NCI-H2029 treated with DMSO at 0.1 percent for 48 hours (cell line): ENCODE measurements at places on chromosomes 6 and 20.

DNA sequence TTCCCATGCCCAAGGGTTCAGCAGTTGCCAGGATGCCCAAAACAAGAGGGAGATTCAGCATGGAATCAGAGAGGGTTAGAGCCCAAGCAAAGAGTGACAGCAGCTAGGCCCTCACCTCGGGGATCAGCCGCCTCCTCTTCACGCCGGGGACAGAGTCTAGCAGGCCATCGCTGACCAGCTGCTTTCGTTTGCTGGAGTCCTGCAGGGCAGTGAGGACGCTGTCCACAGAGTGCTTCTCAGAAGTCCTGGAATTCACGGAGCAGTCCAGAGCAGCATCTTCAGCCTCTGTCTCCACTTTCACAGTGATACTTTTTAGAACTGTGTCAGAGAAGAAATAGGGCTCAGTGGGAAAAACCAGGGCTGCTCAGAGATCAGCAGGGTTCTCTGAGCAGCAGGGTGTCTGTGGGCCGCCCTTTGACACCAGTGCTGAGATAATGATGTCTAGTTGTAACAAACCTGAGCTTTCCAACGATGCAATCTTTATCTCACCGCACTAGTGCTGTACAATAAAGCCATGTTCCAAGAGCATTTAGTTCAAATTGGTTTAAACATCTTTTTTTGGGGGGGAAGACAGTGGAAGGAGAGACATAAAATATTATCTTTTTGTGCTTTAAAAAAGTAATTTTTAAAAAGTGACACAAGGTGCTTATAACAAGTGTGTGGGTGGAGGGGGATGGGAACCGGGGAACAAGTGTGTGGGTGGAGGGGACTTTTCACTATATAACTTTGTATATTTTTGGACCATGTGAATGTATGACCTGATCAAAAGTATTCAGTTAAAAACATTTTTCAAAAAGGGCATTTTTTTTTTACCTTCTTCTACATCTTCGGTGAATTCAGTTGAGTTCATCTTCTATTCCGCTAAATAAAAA, 16.6 kb downstream of the BEND3 start:
- no peak for DNase-seq

DNA sequence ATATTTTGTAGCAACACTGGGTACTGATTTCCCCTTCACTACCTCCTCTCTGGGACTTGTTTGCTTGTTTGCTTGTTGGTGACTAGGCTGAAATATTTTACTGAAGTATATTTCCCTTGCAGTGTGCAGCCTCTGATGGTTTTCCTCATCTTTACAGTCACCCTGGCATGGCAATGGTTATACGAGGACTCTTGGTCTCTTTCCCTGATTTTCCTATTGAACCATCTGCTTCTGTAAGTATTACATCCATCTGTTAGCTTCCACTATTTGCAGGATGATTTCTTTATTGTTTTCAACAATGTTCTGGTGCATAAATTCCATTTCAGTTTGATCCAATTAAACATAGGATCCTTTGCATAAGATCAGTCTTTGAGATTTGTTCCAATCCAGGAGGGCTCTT, 465.1 kb downstream of the MEI4 start:
- no peak for DNase-seq

GRCh38 chr20:44931911-44932310, 22.1 kb downstream of the PABPC1L start:
- no peak for DNase-seq

- no peak for DNase-seq
Observed at GRCh38 chr20:23823111-23823510, 3.4 kb downstream of the CST2 start.

DNA sequence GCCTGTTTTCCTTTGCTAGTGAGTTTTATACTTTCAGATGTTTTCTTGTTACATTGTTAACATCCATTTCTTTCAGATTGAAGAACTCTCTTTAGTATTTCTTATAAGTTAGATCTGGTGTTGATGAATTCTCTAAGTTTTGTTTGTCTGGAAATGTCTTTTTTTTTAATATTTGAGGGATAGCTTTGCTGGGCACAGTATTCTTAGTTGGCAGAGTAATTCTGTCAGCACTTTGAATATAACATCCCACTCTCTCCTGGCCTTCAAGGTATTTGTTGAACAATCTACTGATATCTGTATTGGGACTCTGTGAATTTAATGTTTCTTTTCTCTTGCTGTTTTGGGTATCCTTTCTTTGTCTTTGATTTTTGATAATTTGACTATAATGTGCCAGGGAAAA, 79.4 kb upstream of the UST start:
- DNase-seq = no peak

DNA sequence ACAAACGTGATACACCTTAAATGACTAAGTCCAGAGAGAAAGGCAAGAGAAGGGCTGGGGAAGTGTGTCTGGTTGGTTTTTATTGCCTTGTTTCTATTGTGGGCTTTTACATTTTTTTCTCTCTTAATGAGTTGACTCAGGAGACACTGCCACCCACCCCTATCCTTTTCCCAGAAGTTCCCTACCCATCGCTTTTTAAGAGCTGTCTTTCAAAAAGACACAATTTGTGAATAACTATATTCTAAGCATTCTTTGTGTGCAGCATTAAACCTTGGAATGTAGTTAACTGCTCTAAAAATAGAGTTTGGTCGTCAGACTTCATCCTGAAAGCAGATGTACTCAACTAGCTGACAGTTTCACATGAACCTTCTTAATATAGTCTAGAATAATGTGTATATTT, 174.9 kb downstream of the ISM1 start:
- DNase-seq = no peak

- no peak for DNase-seq
Observed at GRCh38 chr6:108612852-108613251, 52.1 kb downstream of the FOXO3 start.

DNA sequence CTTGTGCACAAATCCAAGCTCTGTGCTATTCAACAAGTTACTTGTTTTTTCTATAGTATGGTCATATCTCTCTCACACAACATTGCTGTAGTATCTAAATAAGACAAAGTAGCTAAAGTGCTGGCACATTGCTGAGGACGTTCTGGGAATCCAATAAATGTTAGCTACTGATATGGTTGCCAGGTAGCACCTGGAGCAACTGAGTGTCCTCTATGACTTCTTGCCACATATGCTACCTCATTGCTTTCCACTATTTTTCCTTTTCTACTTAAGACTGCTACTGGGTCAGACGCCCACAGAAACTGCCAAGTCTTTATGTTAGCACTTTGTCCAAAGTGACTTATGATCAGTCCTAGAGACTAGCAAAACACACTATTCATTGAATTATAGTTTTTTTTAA, 85.3 kb downstream of the SYCP2 start:
- DNase-seq = no peak

DNA sequence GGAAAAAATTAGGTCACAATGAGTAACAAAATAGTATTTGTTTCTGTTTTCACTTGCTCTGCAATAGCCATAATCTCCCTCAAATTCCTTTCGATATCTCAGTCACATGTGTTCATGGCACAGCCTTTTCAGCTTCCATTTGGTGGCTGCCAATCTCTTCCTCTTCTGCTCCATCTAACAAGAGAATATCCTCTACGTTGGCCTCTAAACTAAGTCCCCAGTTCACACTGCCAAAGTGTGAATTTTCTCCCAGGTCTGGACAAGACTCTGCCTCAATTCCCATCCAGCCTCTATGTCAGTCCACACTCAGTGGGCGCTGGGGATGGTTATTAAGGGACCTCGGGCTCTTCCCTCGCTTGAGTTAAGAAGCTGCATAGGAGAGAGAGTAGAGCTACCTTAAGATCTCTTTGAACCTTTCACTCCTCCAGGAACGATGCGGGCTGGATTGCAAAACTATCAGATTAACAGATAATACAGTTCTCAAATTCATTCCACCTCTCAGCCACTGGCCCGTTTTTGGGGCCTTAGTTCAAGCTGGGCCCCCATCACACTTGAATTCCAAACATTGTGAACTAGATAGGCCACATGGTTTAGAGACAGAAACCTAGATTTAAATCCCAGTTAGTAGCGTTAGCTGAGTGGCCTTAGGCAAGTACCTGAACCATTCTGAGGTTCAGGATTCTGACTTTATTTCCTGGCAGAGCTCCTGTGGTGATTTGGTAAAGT, 250.2 kb upstream of the QKI start:
- DNase-seq = no peak

- DNase-seq = no peak
Observed at GRCh38 chr6:163728442-163729126, 314.1 kb downstream of the QKI start.

DNA sequence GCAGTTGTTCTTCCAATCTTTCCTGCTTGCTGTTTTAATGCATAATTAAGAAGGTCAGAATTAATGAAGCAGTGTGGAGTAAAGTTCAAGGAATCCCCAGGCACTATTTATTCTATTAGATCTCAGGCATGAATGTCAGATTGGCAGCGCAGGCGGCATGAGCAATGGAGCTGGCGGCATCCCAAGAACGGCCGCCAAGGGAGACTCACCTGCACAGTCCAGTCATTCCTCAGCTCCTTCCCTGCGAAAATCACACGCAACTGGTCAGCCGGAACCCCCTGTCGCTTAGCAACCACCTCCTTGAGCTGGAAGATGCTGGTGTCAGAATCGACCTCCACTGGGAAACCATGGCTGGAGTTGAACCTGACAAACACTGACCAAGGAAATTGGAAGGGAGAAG, 284.5 kb downstream of the PRKN start:
- peak; percentile 10 for DNase-seq

- DNase-seq = no peak
Observed at GRCh38 chr6:42720739-42721138, 1.7 kb downstream of the PRPH2 start.

GRCh38 chr6:30857112-30857511, 27.2 kb upstream of the DDR1 start:
- DNase-seq = no peak

GRCh38 chr6:12751694-12752325, 35.2 kb downstream of the PHACTR1 start:
- DNase-seq = no peak

GRCh38 chr6:34094474-34095135, 51.3 kb downstream of the GRM4 start:
- peak; percentile 85 for DNase-seq

DNA sequence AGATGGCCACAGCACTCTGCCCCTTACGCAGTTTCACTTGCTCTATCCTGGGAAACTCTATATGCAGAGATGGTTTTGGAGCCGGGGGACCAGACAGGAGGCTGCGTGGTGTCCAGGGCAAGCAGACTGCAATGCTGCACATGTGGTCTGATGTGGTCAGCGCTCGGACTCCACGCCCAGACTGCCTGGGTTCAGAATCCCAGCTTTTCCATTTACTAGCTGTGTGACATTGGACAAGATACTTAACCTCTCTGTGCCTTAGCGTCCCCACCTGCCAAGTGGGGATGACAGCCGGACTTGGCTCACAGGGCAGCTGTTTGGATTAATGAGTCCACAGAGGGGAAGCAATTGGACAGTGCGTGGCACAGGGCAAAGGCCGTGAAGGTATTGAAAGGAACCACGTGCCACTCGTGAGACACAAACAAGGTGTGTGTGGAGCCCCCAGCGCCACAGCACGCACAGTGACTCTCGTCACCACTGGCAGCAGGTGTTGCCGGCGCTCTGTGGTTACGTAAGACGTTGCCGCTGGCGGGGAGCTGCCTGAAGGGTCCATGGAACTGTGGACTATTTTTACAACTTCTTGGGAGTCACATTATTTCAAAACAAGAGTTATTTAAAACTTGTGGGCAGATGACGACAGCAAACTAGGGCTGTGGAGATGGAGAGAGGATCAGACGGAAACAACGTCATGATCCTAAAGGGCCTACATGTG, 201.4 kb downstream of the PREX1 start:
- no peak for DNase-seq

GRCh38 chr6:116564921-116565872, 6.1 kb upstream of the RWDD1 start:
- no peak for DNase-seq

- DNase-seq = peak; percentile 12
Observed at GRCh38 chr6:150314230-150315188, 54.3 kb upstream of the IYD start.

GRCh38 chr6:72040111-72040510, 153.8 kb downstream of the RIMS1 start:
- DNase-seq = no peak

DNA sequence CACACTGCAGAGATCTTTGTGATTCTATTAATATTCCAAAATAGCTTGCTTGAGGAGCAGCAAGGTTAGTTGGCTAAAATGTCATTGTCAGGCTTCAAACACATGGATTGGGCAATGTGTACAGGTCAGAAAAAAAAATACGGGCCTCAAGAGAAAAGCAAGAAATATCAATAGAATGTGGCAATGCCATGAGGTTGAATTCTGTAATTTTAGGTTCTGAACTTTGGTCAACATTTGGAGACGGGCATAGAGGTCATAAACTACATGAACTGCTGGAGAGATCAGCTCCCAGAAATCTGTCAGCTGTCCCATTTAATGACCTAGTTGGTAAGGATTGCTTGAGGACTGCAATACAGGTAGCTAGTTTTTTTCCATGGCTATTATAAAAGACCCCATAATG, 445.8 kb downstream of the HTR1B start:
- DNase-seq = no peak

DNA sequence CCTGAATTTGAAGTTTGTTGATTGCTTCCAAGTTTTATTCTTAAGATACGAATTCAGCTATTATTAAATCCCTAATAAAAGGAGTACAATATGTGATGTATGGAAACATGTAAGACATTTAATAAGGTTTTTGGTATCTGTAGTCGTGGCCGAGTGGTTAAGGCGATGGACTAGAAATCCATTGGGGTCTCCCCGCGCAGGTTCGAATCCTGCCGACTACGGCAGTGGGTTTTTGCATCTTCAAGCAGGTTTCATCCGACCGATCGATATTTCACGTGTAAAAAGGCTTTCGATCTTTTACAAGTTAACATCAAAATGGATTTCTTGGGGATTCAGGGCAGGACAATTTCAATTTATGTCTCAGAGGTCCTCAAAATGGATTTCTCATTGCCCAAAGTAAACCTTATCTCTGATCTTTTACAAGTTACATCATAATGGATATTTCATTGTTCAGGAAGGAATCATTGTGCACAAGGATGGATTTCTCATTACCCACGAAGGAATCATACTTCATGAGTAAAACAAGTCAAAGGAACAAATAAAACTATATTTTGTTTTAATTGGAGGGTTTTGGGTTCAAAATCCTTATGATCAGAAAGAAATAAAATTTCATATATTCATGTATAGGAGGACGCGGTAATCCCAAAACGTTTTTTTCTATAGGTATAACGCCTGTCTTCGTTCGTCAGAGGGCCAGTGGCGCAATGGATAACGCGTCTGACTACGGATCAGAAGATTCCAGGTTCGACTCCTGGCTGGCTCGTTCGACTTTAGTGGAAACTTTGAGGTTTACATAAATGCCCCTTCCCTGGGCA, 37.3 kb upstream of the BTN3A2 start:
- DNase-seq = peak; percentile 44

DNA sequence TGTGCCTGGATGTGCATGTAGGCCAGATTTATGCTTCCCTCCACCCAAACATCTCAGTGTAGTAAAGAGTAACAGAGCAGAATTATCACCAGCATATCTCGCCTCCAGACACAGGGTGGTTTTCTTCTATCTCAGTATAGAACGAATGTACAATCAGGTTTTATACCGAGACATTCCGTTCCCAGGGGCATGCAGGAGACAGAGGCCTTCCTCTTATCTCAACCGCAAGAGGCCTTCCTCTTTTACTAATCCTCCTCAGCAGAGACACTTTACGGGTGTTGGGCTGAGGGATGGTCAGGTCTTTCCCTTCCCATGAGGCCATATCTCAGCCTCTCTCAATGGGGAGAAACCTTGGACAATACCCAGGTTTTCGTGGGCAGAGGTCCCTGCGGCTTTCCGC, 36.4 kb upstream of the MC3R start:
- no peak for DNase-seq

GRCh38 chr6:115717062-115717461, 343.6 kb downstream of the FRK start:
- no peak for DNase-seq
